Hematopoietic multipotent progenitor cell treated with erythropoietin and hydrocortisone succinate and interleukin-3 and kit ligand, for 8 days (in vitro differentiated cells): ENCODE measurements at places on chromosomes 16 and 17.
A peak's percentile ranks its signal among the peaks of the same experiment; 100 is the strongest.

DNA sequence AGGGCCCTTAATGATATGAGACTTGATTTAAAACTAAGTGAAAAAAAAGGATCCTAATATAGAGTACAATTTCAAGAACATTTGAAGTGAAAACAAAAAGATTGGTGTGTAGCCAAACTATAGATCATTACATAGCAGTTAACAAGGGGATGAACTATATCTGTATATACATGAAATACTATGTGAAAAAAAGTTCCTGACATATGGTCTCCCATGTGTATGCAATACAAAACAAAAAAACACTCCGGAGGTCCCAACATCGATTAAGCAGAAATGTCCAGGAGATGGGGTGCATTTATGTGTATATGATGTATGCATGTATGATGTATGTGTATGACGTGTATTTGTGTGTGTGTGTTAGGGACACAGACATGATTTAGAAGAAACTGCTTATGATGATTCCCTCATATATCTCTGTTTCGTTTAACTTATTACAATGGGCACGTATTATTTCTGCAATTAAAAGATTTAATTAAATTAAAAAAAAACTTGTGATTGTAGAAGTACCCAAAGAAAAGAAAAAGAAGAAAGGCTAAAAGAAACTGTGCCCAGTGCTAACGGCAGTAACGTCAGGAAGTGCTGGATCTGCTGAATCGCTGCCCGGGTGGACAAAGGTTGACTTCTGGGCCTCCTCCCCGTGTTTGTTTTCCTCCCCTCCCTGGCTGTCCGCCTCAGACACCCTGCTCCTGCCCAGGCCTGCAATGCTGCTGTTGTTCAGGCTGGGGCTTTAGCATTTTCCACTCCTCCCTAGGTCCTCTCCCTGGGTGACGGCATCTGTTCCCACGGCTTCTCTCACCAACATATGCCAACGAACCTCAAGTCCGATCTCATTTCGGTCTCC, 36.9 kb downstream of the TBX4 start:
- no peak for DNase-seq

DNA sequence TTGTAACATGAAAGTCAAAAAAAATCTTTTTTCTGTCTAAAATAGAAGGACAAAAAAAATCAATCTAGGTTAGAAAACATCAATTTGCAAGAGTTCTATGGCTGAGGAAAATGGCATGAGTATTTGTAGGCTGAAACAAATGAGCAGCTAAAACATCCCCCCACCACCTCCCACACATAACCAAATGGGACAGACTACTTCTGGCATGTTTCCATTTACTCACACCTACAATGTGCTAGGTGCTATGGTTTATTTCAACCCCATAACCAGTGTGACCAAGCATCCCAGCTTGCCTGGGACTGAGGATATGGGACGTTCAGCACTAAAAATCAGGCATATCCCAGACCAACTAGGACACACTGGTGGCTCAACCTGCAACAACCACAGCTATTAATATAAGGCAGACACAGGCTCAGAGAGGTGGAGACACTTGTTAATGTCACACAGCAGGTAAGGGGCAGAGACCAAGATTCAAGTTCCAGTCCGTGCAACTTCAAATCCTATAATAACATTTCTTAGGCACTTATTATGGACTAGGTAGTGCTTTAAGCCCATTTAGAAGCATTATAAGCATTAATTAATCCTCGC, 96.0 kb downstream of the XYLT1 start:
- DNase-seq, result no peak

GRCh38 chr16:89646906-89647305, 10.6 kb downstream of the CHMP1A start:
- no peak for DNase-seq

- DNase-seq, result no peak
These were observed 201.1 kb upstream of the ASIC2 start for GRCh38 chr17:33494151-33494550.

DNA sequence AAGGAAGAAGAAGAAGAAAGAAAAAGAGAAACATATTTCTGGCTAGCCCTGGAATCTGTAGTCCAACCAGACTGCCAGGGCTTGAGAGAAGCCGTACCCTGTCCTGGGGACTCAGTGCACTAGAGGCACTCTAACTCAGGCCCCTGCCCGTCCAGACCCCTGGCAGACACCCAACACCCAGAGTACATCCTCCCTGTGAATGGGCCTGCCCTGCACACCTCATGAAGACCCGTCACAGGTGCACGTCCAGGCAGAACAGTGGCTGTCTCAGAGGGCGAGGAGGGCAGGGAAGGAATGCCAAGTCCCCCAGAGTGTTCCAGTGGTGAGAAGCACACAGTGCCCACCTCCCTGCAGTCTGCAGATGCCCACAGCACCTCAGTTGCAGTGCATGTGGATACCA, 23.0 kb downstream of the MPG start:
- no peak for DNase-seq

DNA sequence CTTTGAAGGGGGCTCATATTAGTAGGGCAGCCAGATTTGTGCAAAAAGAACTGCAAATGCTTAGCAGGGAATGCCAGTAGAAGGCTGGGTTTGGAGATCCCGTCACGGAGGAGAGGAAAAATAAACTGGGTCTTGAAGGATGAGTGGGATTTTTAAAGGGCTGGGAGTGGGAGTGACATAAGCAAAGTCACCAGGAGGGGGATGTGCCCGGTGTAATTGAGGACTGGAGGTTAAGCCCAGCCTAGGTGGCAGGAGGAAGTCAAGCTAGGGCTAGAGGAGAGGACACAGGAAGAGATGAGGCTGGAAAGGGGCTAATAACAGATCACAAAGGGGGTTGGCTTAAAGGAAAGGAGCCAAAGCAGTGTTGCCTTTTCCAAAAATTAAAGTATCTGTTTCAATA, 23.2 kb upstream of the LONP2 start:
- no peak for DNase-seq

- no peak for DNase-seq
These were observed 2.6 kb downstream of the ATP2C2 start for GRCh38 chr16:84370723-84371552.

GRCh38 chr16:70250748-70251628, 752 bp downstream of the EXOSC6 start:
- peak; percentile 51 for DNase-seq

DNA sequence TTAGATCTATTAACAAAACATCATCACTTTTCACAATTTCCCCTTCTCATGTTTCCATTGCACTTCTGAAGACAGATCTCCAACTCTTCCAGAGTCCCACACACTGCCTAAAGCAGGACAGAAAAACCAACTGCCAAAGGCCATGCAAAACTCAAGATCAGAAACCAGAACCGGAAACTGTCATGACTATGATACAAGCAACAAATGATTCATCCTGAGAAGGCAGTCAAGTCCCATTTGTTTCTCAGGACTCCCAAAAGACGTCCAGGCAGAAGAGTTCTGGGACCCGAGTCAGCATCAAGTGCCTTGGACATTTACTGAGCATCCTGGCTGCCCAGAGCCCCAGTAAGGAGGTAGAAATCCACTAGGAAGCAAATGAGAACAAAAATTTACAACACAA, 38.8 kb downstream of the ERN1 start:
- no peak for DNase-seq

GRCh38 chr17:75445296-75445695, 11.1 kb upstream of the TMEM94 start:
- DNase-seq, result no peak
